ENCODE measurements at places on chromosomes 5 and 9.

GRCh38 chr9:13113751-13114150 is 165.7 kb downstream of the MPDZ start:
- DNase-seq, result no peak

DNA sequence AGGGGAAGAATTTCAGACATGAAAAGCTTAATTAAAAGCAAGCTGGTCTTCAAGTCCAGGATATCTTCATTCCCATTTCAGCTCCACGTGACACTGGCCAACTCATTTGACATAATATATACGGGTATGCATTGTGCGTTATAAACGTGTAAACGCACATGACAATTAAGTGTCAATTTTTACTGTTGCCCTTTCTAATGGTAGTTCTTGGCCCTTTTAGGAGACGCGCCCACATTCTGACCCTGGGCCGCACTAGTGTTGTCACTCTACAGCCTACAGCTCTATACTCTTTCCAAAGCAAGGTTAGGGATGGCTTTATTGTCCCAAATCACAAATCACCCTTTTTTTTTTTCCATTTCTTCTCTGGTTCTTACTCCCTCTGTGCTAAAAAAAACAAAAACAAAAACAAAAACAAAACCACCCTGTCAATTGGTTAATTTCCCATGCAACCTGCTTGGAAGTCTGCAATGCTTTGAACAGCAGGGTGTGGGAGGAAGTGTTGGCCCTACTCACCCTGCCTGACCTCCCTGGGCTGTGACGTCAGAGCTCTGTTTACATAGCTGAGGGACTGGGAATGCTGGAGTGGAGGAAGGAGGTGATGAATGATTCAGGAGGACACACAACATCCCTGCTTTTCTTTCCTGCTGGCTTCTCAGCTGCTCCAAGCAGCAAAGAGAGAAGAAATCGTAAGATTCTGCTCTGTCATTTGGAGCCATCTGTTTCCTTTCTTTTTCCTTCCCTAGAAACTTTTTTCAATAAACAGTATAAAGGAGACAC is 19.3 kb downstream of the RFK start:
- DNase-seq, result peak; percentile 80

- no peak for DNase-seq
Measured at GRCh38 chr9:119052339-119053030, 316.8 kb downstream of the BRINP1 start.

- peak; percentile 95 for DNase-seq
Measured at GRCh38 chr9:38318759-38319495, 73.6 kb upstream of the ALDH1B1 start.

GRCh38 chr9:122200960-122201595 is 27.7 kb downstream of the LHX6 start:
- DNase-seq, result no peak

DNA sequence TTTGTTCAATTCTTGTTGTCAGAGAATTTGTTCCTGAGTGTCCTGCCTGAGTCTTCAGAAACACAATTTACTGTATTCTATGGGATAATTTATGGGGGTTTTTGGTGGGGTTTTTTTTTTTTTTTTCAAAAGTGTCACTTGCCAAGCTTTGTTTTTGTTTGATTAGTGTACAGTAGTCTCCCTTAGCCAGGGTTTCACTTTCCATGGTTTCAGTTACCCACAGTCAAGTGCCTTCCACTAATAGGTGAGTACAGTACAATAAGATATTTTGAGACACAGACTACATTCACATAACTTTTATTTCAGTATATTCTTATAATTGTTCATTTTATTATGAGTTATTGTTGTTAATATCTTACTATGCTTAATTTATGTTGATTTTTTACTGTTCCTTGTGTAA is 25.0 kb upstream of the AUH start:
- no peak for DNase-seq

DNA sequence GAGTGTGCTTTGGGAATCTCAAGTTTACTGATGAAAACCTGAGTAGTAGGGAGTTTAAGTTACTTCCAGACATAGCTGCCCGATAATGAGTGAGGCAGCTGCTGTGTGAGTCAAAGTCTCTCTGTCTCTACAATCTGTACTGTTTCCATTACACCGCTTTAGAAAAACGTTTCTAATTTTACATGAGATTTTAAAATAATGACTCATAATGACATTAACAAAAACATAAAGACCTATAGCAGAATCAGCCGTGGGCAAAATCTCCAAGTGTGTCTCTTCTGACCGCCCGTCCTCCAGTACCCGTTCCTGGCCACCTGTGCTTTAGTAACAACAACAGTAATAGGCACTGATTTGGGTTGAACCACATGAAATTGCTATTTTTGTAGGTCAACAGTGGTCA is 69.6 kb upstream of the PRRC1 start:
- no peak for DNase-seq

GRCh38 chr9:135127718-135128670 is 40.5 kb downstream of the OLFM1 start:
- DNase-seq, result no peak

DNA sequence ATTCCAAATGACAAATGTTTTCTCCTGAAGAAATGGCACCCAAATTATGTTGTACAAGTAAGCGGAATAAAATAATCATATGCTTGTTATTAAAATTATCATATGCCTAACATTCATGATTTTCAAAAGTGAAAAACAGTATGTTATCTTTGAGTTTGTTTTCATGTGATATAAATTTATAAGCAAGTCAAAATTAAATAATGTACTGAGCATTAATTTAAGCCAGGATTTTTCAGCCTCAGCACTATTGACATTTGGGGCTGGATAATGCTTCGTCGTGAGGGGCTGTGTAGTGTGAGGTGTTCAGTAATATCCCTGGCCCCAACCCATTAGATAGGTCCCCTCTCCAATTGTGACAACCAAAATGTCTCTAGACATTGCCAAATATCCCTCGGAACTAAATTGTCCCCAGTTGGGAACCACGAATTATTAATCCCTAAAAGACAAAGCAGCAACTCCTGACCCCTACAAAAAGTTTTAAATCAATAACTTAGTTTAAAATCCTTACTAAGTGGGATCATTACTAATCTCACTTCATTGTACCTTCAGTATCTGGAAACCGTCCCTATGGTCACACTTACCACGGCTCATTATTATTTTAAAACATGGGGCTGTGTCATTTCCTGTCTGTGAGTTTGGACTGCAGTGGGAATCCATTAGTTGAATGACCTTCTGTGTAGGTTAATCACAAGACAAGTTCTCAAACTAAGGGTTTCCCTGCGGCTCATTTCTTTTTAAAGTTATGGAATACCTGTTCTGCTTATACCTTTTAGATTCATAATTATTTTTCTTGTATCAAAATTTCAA is 1.3 kb upstream of the NNT start:
- no peak for DNase-seq
